ENCODE measurements at places on chromosomes 11 and 22.

DNA sequence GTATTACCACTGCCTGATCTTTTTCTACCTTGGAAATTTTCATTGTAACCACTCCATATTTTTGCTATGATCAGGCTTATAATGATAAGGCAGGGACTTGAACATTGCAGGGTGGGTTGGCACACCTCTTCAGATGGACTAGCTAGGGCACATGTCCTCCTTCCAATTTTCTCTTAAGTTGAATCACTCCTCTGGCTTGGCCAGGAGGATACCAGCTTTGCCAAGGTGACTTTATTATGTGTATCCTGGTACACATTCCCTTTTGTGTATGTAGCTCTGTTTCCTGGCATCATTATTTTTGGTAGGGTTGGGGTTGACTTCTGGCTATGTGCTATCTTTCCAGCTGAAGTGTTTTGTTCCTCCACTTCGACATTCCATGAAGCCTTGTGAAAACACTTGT lies 8.5 kb upstream of the LDLRAD3 start:
- no peak for DNase-seq

GRCh38 chr22:25083807-25084200 lies 115.9 kb upstream of the CRYBB3 start:
- no peak for DNase-seq

- DNase-seq: no peak
Observed at GRCh38 chr11:116335078-116335477, 437.7 kb downstream of the BUD13 start.

DNA sequence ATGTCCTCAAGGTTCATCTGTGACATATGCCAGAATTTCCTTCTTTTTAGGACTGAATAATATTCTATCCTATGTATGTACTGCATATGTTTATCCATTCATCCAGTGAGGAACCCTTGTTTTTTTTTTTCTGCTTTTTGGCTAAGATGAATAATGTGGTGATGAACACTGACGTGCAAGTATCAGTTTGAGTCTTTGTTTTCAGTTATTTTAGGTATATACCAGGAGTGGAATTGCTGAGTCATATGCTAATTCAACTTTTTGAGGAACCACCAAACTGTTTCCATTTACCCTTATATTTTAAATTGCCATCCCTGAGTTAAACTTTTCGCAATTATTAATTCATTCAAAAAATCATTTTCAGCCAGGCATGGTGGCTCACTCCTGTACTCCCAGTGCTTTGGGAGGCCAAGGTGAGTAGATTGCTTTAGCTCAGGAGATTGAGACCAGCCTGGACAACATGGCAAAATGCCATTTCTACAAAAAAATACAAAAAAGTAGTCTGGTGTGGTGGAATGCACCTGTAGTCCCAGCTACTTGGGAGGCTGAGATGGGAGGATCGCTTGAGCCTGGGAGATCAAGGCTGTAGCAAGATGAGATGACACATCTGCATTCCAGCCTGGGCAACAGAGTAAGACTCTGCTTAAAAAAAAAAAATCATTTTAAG lies 64.2 kb downstream of the MICAL2 start:
- DNase-seq: peak; percentile 60

GRCh38 chr22:37281646-37282384 lies 493 bp upstream of the CYTH4 start:
- DNase-seq: peak; percentile 87

GRCh38 chr11:132008872-132009271 lies 638.5 kb downstream of the NTM start:
- DNase-seq: no peak

GRCh38 chr11:7833527-7833926 lies 36.8 kb upstream of the OR5P2 start:
- no peak for DNase-seq

- no peak for DNase-seq
Observed at GRCh38 chr11:130192845-130193267, 33.3 kb downstream of the ST14 start.

GRCh38 chr11:129825380-129825779 lies 9.7 kb downstream of the TMEM45B start:
- peak; percentile 96 for DNase-seq

GRCh38 chr11:68206211-68206610 lies 6.9 kb downstream of the KMT5B start:
- DNase-seq: peak; percentile 80

GRCh38 chr11:81032906-81033305 lies 1592.1 kb upstream of the TENM4 start:
- DNase-seq: no peak

DNA sequence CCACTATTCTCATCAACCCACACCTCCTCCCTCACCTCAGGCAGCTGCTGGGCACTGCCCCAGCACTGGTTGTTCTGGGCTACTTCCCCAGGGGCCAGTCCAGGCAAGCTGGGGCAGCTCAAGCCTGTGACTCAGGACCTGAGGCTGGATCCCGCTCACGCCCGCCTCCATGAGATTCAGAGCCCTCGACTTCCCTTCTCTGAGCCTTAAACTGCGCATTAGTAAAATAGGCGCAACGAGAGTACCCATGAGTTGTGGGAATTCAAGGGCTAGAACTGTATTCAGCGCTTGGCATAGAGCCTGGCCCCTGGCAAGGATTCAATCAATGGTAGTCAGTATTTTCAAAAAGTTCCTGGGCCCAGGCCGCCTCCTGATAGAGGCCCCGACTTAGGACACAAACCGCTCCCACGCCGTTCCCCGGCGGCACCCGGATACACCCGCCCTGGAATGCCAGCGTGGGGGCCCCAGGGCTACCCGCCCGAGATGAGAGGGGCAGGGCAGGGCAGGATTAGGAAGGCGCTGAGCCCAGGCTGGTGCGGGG lies 723 bp upstream of the CD82 start:
- peak; percentile 94 for DNase-seq

DNA sequence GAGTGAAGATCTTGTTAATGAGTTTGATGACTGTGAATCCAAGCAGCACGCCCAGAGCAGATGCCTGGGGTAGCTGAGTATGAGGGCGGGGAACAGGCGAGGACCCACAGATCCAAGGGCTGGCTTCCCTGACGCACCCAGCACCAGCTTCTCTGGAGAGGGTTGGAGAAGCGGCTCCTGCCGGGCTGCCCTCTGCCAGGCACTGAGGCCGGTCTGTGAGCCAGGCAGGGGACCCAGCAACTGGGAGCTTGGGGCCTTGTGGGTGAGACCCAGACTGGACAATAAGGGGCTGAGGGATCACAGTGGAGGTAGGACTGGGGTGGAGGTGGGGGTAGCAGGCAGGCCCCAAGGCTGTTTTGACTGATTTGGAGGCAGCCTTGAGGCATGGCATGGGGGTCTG lies 8.6 kb upstream of the SYT12 start:
- no peak for DNase-seq

- DNase-seq: peak; percentile 22
Observed at GRCh38 chr22:45296628-45297297, 12.0 kb downstream of the UPK3A start.

- no peak for DNase-seq
Observed at GRCh38 chr11:34988294-34989255, 72.2 kb downstream of the PDHX start.

- DNase-seq: no peak
Observed at GRCh38 chr11:126457817-126458216, 102.3 kb downstream of the ST3GAL4 start.

DNA sequence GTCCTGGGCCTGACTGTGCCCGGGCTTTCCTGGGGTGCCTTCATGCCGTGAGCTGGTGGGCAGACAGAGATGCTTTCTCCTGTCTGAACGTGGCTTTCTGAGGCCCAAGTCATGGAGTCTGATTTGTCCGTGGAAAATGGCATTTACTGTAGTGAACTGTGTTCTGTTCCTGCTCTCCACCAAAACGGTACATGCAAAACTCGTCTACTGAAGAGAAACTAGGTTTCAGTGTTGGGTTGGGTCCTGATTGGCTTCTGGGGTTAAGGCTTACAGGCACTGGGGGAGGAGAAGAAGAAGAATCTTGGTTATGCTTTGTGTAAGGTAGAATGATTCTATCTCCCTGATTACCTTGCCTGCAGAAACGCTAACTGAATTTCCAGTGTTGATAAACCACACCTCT lies 541.7 kb downstream of the NTM start:
- DNase-seq: no peak
